ENCODE measurements at places on chromosomes 1 and 21.
A peak's percentile ranks its signal among the peaks of the same experiment; 100 is the strongest.

GRCh38 chr1:1917995-1918900 is 831 bp downstream of the TMEM52 start:
- DNase-seq = no peak

DNA sequence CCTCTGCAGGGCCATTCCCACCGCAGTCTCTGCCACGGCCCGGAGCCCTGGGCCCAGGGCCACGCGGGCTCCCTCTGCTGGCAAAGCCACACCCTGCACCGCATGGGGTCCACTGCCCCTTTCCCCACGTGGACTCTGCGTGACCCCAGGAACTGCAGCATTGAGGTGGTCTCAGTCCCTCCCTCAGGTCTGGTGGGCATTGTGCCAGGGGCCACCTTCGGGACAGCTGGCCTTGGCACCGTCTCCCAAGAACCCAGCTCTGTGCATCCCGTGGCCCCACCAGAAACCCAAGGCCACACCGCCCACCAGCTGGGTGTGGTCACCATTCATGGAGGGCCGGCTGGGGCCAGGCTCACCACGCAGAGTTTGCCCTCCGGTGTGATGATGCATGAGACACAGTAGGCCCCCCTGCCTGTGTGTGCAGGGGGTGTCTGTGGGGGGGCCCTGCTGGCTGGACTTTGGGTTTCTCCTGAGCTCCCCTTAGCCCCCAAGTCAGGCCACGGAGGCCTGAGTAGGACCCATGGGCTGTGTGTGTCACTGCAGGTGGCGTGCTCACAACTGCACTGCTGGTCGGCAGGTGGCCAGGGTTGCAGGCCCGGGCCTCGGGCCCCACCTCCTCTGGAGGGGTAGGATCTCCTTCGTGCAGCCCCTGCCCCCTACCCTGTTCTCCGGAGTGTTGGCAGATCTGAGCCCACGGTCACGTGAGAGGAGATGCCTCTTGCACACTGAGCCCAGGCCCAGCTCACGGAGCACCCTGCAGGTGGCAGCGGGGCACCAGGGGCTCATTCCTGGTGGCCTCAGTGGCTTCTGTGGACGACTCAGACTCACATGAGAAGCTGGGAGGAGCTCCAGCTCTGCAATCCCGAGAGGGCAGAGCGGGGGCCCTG is 5.8 kb downstream of the VWA1 start:
- DNase-seq = peak; percentile 37

DNA sequence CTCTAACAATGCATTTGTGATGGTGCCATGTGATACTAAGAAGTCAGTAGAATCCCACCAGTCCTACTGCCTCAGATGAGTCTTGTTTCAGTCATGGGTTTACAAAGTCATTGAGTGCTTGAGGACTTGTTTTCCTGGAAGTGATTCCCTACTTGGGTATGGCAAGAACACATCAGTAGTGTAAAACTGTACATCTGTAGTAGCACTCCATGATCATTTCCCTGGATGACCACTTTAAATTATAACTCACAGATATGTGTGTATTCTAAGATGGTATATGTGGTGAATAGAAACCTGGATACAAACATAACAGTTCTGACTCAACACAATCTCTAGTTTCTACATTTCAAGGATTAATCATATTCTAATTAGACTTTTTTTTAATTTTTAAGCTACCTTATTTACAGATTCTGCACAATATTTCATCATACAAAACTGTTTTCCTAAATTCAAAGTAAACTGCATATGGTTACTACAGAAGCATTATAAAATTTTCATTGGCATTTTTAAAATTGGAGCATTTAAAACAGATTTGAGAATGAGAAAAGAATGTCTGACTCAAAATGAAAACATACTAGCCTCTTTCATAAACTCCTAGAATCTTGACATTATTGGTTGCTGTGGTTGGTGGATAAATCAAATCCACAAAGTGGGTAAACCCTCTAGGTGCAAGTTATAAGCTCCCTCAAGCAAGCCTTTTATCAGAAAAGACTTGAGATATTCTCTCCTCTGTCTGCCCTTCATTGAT is 6.8 kb upstream of the PSMG1 start:
- DNase-seq = no peak

DNA sequence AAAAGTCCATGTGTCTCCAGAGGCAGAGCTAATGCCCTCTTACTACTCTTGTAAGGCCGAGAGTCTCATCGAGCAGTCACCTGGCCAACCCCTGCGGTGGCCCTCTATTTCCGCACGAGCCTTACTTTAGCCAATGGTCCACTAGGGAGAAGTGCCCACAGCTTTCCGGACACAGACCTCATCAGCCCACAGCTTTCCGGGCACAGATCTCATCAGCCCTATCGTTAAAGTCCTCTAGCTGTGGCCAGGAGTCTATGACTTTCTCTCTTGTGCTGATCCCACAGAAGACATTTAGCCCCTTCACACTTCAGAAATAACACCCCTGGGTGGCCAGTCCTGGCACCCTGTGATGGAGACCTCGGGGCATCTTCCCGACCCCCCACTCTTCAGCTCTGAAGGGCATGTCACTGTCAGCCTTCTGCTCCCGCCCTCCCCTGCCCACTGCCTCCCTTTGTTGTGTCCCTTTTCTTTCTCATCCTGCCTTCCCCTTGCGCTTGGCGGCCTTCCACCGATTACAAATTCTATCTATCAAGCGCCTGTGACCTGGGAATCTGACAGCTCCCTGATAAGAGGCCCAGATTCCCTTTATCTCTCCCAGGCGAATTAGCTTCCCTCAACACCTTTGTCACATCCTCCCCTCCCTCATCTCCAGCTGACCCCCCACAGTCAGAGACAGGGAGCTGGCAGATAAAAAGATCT is 161.0 kb downstream of the PLXNA2 start:
- DNase-seq = no peak

GRCh38 chr21:24781146-24781545 is 826.1 kb downstream of the MRPL39 start:
- no peak for DNase-seq

- no peak for DNase-seq
Measured at GRCh38 chr1:28229089-28229488, 3.7 kb downstream of the DNAJC8 start.

GRCh38 chr1:212781225-212781624 is 10.4 kb downstream of the NSL1 start:
- DNase-seq = no peak

DNA sequence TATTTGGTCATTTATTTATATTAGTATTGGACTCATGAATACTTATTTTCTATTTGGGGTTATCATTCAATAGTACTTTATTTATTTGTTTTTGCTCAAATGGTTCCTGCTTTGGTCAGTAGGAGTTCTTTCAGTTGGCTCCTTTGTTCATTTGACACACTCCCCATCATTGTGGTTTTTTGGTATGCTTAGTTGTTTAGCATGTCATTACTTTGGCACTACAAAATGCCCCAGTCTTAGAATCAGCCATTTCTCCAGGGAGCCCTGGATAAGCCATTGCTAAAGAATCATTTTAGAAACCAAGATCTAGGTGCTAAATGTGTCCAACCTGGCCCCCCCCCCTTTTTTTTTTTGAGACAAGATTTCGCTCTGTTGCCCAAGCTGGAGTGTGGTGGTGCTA is 61.7 kb upstream of the MRPS6 start:
- no peak for DNase-seq

- DNase-seq = no peak
Measured at GRCh38 chr1:118504221-118504644, 319.2 kb upstream of the SPAG17 start.

DNA sequence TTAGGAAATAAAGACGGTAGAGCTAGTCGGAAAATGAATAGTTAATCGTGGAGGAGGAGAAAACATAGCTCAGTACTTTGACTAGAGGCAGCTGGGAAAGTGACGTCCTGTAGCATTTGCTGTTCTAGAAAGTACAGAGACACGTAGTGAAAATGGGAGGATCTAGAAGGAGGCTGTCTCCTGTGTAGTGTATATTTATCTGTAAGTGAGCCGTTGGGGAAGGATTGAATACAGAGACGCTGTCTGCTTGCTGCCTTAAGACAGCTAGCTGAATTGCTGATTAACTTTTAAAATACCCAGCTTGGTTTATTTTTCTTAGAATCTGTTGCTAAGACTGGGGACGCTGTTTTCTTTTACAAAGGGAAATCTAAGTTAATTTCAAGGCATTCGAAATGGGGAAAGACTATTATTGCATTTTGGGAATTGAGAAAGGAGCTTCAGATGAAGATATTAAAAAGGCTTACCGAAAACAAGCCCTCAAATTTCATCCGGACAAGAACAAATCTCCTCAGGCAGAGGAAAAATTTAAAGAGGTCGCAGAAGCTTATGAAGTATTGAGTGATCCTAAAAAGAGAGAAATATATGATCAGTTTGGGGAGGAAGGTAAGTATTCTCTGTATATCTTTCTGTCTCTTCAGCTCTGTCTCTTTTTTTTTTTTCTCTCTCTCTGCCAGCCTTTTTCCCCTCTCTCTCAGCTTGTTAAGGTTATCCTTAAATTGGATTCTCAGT is at the start of gene DNAJB4:
Gene DNAJB4 (plus strand): TSS at position 221 of the 729 bp plus-strand sequence. CDS start 172 bp downstream, at position 393.
- no peak for DNase-seq

GRCh38 chr1:239308701-239309333 is 77.6 kb upstream of the CHRM3 start:
- no peak for DNase-seq

- DNase-seq = no peak
Measured at GRCh38 chr1:933603-933940, 9.8 kb downstream of the SAMD11 start.

- no peak for DNase-seq
Measured at GRCh38 chr1:216215169-216215568, 208.1 kb downstream of the USH2A start.

DNA sequence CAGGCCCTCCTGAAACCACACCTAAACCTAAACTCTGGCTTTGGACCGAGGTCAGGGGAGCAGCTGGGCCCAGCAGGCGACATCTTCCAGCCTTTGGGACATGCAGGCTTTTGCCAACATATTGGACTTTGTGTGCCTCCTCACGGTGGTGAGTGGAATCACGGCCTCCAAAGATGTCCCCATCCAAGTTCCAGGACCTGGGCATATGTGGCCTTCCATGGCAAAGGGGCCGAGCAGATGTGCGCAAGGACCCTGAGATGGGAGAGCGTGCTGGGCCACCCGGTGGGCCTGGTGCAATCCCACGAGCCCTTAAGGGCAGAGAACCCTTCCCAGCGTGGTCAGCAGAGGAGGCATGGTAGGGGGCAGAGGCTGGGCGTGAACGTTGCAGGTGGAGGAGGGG is 160.8 kb upstream of the C1orf174 start:
- no peak for DNase-seq

- DNase-seq = no peak
Measured at GRCh38 chr1:159869173-159869572, 6.7 kb upstream of the VSIG8 start.

DNA sequence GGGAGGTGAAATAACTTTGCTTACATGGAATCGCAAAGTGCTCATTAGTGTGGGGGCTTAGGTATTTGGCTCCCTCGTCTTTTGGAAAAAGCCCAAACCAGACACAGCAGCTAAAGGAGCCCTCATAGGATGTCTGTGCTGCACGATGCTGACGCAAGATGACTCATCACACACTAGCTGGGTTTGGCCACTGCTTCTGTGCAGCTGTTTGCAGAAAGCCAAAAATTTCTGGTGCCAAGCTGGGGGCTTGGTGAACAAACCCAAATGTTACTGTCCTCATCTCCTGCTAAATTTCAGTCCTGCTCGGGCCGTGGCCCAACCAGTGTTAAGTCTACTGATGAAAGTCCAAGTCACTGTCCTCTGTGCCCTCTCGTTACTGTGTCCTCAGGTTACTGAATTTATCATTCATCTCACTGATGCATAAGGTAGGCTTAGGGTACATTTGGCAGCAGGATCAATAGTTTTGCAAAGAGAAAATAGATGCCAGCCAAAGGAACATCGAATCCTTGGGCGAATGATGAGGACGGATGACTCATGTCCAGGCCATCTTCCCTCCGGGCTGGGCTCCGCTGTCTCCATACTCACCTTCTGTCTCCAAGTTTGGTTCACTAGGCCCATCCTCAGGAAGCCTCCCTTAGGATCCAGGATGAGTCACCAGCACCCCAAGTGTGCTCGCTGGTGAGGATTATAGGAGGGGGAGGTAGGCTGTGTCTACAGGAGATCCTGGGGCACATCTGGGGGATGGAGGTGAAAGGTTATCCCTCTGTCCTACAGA is 177.7 kb downstream of the ADSS2 start:
- DNase-seq = no peak

DNA sequence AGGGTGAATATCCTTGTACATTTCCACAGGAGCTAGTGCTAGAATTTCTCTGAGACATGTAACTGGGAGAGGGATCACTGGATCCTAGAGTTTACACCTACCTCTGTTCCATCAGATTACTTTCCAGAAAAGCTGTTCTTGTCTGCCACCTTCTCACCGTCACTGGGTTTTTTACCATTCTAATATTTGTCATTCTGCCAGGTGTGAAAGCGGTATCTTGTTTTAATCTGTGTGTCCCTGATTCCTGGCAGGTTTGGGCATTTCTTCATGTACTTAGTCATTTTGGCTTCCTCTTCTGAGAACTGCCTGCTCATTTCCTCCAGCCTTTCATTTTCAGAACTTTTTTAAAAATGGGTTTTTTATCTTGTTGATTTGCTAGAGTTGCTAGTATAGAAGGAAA is 5.1 kb downstream of the PMF1 start:
- peak; percentile 25 for DNase-seq

- DNase-seq = no peak
Measured at GRCh38 chr1:191865479-191865878, 292.8 kb upstream of the RGS18 start.

DNA sequence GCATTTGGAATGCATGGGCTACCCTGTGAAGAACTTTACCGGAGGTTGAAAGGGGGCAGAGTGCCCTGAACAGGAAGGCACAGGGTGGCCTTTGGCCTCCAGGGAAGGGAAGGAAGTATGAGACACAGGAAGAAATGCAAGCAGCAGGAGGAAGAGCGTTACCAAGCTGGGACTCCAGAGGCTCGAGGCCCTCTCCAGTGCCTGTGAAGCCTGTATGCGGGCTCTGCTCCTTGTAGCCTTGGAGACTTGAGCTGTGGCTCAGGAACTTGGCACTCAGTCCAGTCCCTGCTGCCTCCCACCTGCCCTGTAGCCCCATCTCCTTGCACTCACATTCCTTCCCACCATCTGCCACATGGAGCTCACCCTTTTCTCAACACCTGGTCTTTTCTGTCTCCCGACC is 33.5 kb upstream of the RNF19B start:
- no peak for DNase-seq

- no peak for DNase-seq
Measured at GRCh38 chr1:198132060-198132781, 24.6 kb upstream of the NEK7 start.

- DNase-seq = no peak
Measured at GRCh38 chr1:178937695-178938094, 66.8 kb upstream of the ANGPTL1 start.
